ENCODE measurements at places on chromosomes 7 and 10.

DNA sequence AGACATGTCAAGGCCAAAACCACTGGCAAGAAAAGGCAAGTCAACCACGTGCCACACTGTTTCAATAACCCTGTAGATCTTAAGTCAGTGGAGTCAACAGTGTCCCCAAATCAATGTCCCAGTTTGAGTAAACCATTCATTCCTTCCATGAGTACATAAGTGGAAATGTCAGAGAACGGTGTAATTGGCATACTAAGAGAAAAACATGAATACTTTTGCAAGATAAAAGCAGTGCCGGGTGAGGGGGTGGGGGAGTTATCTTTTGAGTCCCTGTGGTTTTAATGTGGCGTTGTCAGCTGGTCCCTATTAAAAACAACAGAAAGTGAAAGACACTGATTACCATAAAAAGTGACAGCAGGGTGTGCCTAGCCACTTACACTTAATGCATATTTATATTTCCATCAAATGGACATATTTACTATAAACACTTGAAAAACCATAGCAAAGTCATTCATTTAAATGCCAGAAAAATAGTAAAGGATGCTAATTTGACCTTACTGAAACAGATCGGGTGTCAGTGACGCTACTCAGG, 37.8 kb downstream of the RSU1 start:
- peak; percentile 13 for DNase-seq

GRCh38 chr7:85234730-85235129, 47.9 kb upstream of the SEMA3D start:
- no peak for DNase-seq

DNA sequence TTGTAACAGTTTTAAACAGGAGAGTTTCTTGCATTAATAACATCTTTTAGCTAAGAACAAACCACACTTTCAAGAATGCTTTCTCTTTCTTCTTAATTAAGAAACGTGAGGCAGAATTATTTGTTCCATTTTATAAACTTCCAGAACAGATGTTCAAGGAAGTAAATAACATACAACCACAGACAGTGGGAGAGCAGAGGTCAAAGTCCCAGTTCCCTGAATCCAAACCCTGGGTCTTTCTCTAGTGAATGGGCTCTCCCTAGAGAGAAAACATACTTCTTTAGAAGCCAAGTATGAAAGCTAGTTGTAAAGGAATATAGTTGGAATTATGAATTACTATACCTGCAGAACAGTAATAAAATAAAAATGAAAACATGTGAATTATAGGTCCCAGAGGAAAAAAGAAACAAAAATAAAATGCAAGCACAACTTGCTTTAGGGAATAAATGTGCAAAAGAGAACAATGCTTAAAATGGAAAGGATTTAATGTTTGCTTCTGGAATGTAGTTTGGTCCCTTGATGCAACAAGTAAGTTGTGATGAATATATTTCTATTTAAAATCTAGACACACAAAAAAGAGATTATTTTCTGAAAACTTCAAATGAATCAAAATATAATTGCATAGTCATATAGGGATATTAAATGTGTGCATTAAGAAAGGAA, 6.0 kb downstream of the OR6B1 start:
- DNase-seq = no peak

DNA sequence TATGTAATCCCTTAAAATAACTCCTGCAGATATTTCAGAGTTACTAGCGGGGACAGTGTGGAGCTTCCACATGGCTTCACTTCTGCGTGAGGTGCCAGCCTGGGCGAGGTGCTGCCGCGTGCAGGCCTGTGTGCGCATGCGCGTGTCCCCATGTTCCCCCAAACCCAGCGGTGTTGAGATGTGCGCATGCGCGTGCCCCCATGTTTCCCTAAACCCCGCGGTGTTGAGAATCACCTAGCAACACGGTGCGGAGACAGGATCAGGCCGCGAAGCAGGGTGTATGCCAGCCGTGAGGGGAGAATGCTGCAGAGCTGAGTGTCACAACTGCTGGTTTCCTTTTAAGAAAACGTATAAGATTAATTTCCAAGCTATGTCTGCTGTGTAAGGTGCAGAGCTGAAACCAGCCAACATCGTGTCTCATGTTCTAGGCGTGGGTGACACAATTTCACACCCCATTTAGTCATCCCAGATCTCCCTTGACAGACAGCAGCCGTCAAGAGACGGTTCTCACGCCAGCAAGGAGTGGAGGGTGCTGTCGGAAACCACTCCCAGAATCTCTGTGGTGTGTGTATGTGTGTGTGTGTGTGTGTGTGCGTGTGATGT, 71.9 kb upstream of the ADARB2 start:
- no peak for DNase-seq

DNA sequence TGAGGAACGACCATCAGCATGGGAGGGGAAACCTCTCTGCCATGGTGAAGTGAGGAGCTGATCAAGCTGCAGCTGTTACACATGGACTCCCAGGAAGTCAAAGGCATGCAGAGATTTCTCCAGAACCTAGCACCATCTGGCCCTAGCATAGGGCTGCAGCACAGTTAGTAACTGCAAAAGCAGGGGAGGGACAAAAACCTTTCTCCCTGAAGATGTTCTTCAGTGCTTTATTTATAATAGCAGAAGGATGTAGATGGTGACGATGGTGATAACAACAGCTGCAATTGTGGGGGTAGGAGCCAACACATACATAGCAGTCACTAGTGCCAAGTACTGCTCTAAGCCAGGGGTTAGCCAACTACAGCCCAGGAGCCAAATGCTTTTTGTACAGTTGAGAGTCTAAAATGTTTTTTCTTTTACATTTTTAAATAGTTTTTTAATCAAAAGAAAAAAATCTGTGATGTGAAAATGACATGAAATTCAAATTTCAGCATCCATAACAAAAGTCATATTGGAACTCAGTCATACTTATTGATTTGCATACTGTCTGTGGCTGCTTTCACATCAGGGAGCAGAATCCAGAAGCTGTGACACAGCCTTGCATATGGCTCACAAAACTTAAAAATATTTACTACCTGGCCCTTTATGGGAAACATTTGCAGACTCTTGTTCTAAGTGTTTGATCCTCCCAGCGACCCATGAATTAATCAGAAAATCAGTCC, 299.5 kb downstream of the ELMO1 start:
- DNase-seq = no peak

DNA sequence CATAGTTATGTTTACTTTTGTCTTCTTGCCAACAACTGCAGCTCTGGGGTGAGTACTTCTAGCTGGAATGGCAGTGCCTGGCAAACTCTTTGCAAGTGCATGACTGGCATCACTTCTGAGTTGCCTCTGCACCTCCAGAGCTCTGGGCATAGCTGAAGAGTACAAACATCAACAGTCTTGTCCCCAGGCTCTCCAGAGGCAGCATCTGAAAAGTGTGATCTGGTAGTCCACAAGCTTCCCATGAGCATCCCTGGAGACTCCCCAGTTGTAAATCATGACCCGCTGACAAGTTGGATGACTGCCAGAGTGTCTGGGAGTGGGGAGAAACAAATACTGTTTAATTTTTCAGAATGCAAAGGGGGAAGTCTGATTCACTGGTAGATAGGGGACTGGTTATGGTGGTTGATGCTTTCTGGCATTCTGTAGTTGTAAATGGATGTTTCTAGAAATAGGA, 138.9 kb upstream of the CDK13 start:
- no peak for DNase-seq

GRCh38 chr7:142485617-142486226, 227.9 kb upstream of the PRSS58 start:
- DNase-seq = no peak

GRCh38 chr10:52665821-52666220, 106.8 kb downstream of the MBL2 start:
- DNase-seq = no peak

- no peak for DNase-seq
Measured at GRCh38 chr7:22146961-22147512, 201.3 kb upstream of the CDCA7L start.

DNA sequence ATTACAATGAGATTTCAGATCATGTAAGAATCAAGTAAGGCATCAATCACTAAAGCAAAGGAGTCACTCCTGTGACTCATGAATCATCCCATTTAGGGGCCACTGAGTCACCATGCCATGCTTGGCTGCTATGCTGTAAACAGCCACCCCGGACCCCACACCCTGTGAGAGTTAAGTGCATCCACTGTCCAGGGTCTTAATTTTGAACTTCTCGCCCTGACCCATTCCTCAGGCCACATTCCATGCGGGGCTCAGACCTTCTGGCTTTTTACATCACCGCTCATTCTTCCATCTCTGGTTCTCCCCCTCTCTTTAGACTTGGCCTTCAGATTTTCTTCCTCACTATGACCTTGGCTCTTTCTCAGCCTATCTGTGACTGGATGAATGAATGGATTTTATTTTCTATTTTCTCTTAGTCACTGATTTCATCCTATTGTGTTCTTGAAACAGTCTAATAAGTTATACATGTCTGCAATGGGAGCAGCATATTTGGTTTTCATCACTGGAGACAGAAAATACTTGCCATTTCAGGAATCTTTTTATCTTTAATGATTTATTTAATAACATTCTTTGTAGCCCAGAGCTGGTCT, 239.6 kb downstream of the SKIDA1 start:
- DNase-seq = no peak

DNA sequence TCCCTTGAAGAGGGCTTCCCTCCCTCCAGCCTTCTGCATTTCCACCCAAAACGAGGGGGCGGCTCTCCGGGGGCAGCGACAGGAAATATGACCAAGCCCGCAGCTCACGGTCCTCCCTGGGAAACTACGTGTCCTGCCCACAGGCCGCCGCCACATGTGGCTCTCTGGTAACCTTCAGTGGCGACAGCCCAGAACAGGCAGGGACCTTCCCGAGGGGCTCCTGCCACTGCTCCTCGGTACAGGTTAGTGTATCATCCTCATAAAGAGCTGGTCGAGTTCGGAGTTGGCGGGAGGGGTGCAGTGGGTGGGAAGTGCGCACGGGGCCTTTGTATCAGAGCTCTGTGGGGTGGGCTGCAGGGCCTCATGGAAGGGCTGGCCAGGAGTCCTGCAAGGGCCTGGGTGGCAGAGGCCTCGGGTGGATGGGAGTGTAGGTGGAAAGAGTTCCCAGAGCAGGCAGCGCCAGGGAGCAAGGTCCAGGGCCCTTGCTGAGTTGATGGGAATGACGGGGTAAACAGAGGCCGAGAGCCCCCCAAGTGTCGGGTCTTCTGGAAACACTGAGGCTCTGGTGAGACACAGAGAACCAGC, 66.0 kb downstream of the TCERG1L start:
- DNase-seq = no peak

DNA sequence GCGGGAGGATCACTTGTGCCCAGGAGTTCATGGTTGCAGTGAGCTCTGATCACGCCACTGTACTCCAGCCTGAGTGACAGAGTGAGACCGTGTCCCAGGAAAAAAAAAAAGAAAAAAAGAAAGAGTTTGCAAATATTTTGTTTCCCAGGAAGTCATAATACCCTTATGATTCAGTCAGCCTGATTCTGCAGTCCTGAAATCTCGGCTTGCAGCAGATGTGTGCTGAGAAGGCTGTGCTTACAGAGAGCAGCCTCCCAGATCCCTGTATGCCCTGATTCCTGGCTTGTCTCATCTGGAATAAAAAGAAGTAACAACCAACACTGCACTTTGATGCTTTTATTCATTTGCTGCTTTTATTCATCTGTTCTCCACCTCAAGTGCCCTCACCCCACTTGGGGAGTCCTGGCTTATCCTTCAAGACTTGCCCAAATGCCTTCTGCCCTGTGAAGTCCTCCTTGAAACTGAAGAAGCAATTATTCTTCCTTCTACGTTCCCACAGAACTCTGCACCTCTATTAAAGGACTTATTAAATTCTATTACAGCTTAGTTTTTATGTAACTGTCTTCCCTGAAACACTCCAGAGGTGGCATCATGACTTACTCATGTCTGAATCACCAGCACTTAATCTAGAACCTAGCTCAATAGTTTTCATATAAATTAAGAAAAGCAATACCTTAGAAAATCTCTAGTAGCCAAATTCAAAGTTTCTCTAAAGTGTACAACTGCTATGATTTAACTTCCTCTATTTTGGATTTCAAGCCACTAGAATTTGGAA, 27.7 kb upstream of the BPGM start:
- DNase-seq = no peak

- DNase-seq = no peak
Measured at GRCh38 chr7:47690902-47691558, 109.1 kb upstream of the TNS3 start.

DNA sequence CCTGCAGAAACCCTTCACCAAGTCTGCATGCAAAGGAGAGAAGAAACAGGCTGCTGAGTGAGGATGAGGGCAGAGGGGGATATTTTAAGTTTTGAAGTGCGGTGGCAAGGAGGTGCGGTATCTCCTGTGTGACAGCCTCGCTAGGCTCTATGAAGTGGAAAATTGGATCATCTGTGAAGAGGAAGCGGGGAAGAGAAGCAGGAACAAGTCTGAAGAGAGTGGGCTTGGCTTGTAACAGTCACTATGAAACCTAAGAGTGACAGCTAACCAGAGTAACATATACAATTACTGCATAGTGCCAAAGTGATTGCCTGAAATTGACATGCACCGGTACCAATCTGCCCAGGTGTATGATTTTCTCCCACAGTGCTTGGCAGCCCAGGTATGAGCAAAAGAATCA, 287.5 kb upstream of the KLF14 start:
- DNase-seq = no peak

- no peak for DNase-seq
Measured at GRCh38 chr7:30167901-30168300, 33.1 kb downstream of the MTURN start.

DNA sequence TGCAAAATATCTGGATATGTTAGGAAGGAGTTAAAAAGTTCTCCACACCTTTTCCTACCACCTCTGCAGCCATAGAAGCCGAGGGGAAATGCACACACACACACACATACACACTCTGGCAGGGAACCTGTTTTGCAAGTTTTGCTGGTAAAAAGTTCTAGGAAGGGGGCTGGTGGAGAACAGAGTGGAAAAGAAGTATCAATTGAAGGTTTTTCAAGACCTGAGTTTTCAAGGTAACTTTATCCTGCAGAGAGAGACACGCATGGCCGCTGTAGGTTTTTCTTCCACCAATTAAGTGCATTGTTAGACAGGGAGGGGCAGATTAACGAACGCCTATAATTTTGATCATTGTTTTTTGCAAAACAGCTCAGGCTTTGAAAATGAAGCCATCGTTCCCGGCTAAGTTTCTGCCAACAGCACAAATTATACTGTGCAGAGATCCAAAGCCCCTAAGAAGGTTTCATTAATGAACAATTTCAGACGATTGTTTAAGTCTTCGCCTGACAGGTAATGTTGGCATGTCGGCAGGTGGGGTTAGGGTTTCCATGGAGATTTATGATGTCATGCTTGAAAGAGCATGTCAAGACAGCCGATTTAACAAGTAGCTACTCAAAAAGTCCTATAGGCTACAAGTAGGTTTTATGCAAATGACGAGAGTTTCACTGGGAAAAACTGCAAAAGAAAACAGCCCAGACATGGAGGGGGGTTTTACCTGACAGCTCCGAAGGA, 29.7 kb downstream of the KIAA1217 start:
- no peak for DNase-seq

DNA sequence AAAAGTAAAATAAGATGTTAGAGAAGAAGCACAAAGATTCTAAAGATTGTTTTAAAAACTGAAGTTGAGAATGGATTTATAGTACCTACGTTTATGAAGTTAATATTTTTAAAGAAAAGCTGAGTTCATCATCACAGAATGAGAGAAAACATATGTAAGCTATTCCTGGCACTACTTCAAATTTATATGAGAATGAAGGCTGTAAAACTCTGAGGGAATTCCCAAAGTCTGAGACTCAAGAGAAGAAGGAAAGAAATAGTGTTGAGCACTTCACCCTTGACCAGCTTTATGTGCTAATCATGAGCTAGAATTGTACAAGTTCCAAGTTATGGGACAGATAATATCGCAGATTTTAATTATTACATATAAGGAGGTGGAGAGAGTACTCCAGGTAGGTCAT, 323.7 kb upstream of the GNAI1 start:
- DNase-seq = no peak

All from activated T-cell treated with anti-CD3 and anti-CD28 coated beads for 1 hour (primary cell).